Stimulated activated CD4-positive, alpha-beta T cell treated with anti-CD3 and anti-CD28 coated beads, TNF-alpha, amount 100 ng/mL, for 1 hour (primary cell): ENCODE measurements at places on chromosomes 6 and 20.

GRCh38 chr6:41657131-41658094, 19.1 kb downstream of the MDFI start:
- no peak for DNase-seq

DNA sequence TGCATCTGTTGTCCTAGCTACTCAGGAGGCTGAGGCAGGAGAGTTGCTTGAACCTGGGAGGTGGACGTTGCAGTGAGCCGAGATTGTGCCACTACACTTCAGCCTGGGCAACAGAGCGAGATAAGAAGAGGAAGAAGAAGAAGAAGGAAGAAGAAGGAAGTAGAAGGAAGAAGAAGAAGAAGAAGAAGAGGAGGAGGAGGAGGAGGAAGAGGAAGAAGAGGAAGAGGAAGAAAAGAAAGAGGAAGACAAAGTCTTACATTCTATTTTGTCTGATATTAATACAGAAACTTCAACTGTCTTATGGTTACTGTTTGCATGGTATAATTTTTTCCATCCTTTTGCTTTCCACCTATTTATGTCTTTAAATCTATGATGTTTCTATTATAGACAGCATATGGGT, 7.2 kb upstream of the NELFCD start:
- DNase-seq, result no peak

GRCh38 chr20:23105193-23105592, 19.1 kb upstream of the CD93 start:
- DNase-seq, result no peak

GRCh38 chr20:16445482-16445881, 127.8 kb downstream of the KIF16B start:
- DNase-seq, result no peak

GRCh38 chr6:108002365-108003221, 44.6 kb upstream of the SEC63 start:
- DNase-seq, result no peak

DNA sequence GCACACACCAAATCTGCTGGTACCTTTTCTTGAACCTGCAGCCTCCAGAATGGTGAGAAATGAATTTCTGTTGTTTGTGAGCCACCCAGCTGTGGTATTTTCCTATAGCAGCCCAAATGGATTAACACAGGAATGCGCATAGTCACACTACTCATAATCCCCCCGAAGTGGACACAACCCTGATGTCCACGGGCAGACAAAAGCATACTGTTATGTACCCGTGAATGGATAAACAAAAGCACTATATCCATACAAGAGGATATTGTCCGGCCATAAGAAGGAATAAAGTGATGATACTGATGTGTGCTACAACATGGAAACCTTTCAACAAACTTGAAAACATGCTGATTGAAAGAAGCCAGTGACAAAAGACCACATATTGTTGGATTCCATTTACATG, 25.1 kb upstream of the RPP40 start:
- no peak for DNase-seq

GRCh38 chr20:17077030-17077429, 149.8 kb upstream of the PCSK2 start:
- no peak for DNase-seq

DNA sequence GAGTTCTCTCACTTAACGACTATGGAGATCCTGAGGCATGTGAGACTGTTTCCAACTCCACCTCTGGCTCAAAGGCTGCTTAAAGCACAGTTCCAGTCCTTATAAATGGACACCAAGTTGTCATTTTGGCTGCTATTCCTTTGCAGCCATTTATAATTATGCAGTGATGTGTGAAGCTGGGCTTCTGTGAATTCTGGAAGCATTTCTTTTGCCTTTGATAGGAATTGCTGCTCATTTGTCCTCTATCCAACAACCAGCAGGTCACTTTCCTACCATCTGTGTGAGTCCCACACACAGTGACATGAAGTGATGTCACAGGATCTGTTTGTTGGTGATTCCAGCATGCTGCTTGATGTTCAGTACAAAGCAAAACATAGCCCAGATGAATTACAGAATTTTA, 28.5 kb upstream of the EFHC1 start:
- no peak for DNase-seq

GRCh38 chr20:59136027-59136426, 27.6 kb upstream of the ZNF831 start:
- no peak for DNase-seq

- no peak for DNase-seq
Measured at GRCh38 chr6:69631552-69632346, 165.1 kb downstream of the LMBRD1 start.
